Activated CD4-positive, alpha-beta T cell treated with anti-CD3 and anti-CD28 coated beads, Interleukin-2, Interleukin-4, amounts not matched to agents 100 ng/mL and 50 ng/mL, durations not matched to agents 16 hours and 8 hours (primary cell): ENCODE measurements at places on chromosomes 6 and 20.
A peak's percentile ranks its signal among the peaks of the same experiment; 100 is the strongest.

- no peak for DNase-seq
Observed at GRCh38 chr6:137794516-137795201, 72.4 kb upstream of the TNFAIP3 start.

GRCh38 chr6:56023829-56024228 is 148.4 kb upstream of the BMP5 start:
- DNase-seq = no peak

DNA sequence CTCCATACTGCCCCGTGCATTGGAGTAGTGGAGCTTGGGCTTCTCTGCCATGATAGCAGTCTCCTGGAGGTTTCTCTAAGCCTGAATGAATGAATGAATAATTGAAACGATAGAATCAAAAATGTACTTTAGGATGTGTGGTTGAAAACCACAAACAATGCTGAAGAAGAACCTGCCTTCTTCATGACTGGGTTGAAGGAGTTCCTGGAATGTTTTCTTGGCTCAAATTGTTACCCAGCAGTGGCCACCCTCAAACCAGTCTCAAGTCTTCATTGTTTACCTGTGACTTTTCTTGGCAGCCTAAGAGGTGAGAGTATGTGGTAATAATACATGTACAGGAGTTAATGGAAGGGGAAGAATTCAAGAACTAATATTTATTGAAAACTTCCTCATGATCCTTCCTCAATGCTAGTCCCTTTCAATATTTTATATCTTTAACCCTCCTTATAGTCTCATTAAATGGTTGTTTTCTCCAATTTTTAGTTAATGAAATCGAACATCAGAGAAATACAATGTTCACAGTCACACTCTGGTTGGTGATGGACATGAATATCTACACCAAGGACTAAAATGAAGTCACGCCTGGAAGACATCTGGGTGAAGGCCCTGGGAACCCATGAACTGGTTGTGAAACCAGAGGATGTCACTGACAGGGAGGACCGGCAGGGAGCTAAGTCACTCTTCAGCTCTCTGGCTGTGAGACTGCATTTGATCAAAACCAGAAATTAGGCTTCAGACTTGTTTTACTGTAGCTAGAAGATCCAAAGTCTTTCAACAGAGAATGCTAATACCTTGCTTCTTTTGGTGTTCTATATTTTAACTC is at the start of gene GSTA5:
Gene GSTA5 (minus strand): TSS at position 51 of the 823 bp plus-strand sequence.
- no peak for DNase-seq

GRCh38 chr6:151014404-151015100 is 149.1 kb downstream of the MTHFD1L start:
- peak; percentile 70 for DNase-seq

DNA sequence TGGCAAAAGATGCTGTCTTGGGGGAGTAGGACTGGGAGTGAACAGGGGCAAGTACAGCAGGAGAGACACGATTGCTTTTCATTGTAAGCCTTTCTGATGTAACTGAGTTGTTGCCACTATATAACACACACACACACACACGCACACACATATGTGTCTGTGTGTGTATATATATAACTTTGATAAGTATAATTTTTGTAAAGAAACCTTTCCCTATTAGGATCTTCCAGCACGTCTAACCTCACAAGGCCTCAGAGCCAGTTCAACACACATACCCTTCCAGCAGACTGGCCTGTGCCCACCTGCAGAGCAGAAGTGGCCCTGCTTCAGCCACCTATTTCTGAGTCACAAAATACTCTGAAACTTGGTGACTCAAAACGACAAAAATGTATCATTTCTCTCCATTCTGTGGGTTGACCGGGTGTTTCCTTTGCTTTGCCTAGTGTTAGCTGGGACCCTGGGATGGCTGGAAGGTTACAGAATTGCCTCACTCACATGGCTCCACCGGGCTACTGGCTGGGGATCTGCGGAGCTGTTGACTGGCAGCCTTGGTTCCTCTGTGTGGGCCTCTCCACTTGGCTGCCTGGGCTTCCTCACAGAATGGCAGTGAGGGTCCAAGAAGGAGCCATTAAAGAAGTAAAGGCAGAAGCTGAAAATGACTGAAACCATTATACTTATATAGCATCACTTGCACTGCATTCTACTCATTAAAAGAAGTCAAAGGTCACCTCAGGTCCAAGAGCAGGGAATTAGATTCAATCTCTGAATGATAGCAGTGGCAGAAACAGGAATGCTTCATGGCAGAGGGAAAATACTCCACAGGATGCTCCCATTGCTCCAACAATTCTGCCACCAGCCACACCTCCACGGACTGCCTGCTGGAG is 126.4 kb downstream of the BANF2 start:
- DNase-seq = peak; percentile 67

DNA sequence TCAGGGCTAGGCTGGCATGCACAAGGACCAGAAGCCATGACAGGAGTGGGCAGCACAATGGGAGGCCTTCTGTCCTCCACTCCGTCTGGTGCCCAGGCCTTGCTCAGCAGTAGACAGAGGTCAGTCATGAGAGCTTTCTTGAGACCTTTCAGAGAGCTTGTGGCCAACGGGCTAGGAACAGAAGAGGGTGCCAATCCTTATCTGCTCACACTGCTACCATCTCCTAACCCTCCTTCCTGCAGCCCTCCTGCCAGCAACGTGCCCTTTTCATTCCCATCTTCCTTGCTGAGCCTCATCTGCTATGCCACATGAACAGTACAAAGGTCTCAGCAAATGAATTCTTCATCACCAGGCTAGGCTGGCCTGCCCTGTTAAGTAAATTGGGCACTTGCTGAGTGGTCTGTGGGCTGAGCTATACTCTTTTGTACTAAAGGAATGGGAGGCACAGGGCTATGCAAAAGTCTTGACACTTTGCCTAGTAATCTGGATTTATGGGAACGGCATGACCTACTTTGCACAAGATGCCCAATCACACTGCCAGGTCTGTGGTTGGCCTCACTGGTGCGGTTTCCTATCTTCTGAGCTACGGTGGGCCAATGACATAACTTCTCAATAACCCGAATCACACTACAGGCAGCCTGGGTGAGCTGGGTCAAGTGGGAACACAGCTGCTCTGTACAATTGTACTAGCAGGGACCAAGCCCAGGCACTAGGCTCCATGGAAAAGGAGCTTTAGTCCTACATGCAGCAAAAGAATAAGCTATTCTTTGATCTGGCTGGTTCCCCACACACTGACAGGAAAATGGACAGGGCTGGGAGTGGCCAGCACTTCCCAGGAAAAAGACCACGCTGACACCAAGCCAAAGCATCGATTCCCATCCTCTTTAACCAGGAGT is 47.8 kb downstream of the ELOVL5 start:
- DNase-seq = peak; percentile 46

DNA sequence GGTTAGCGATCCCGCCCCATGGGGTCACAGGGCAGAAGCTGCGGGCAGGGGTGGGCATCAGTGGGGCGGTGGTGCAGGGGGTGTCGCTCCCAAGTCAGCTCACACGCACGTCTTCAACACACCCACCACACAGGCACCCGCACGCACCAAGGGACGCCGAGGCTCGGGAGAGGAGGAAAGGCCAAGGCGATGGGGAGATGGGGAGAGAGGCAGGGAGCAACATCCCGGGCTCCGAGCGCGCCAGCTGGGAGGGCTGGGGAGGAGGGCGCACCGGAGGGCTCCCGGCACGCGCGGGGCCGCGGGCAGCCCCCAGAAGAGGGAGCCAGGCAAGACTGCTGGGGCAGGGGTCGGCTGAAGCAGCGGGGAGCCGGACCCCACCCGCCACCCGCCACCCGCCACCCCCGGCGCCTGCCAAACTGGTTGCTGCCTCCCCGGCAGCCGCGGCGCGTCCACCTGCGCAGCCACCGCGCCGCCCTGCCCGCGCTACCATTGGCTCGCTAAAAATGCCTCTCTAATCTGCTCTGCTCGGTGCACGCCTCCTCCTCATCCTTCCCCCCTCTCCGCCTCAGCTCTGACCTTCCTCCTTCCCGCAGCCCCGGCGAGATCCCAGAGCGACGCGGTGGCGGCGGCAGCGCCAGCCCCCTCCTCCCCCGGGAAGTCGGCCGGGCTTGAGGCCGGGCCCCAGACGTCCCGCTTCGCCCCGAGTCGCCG is at the start of gene PACSIN1:
Gene PACSIN1 (plus strand): TSS at position 546 of the 711 bp plus-strand sequence. CDS start 60,230 bp downstream, outside the sequence.
- no peak for DNase-seq
